Fibroblast of skin of right biceps (primary cell): ENCODE measurements at places on chromosomes 2 and 18.

GRCh38 chr2:72399879-72400278 lies 252.2 kb upstream of the CYP26B1 start:
- no peak for DNase-seq

DNA sequence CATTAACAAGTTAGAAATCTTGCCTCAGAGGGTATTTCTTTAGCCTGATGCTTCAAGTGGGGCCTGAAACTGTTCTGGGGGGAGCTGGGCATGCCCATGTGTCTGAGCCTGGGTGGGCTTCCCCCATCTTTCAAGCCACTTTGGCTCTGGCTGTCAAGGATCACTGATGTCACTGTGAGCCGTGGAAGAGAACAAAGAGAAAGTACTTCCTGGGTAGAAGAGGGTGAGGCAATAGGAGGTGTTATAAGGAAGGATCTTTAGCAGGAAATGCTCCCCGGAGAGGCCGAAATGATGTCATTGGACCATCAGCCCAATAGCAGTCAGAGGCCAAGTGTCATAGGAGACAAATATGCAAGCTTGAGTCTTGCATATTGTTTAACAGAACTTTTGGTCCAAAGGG lies 228.4 kb upstream of the MEX3C start:
- DNase-seq: no peak

DNA sequence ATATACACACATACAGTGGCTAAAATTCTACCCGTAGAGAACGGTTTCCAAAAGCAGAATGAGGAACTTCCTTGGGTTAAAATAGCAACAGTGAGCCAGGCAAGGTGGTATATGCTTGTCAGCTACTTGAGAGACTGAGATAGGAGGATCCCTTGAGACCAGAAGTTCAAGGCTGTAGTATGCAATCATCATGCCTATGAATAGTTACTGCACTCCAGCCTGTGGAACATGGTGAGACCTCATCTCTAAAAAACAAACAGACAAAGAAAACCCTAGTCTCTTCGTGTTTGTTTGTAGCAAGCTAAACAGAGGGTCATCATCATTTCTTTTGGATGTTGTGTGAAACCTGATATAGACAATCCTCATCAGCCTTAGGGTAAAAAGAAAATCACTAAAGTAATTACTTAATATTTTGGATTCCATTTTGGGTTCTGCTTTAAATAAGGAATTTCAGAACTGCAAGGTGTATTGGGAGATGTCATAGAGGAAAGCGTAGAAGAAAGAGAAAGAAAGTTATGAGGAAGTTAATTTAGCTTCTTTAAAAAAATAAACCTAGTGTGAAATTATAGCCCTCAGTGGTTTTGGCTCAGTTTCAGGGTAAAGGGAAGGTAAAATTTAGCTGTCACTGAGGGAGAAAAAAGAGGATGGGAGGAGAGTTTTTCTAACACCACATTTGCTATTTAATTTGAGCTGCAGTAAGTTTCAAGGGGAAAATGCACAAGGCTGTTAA lies 46.5 kb downstream of the PLEK start:
- no peak for DNase-seq

GRCh38 chr2:54510916-54511315 lies 54.8 kb downstream of the SPTBN1 start:
- DNase-seq: peak; percentile 47

DNA sequence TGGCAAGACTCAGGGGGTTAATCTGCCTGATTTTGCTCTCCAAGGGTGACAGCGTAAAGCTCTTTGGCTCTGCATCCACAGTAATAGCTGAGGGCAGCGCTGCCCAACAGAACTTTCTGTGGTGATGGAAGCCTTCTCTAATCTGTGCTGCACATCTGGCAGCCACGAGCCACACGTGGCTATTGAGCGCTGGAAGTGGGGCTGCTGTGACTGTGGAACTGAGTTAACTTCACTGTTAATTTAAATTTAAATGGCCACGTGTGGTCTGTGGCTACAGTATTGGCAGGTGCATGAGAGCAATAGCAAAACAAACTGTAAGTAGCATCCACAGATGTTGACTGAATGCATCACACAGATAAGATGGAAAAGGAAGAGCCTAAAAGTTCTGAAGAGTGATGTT lies 47.3 kb upstream of the TMEM200C start:
- no peak for DNase-seq

- DNase-seq: peak; percentile 95
Observed at GRCh38 chr2:12787891-12788801, 71.4 kb downstream of the TRIB2 start.

DNA sequence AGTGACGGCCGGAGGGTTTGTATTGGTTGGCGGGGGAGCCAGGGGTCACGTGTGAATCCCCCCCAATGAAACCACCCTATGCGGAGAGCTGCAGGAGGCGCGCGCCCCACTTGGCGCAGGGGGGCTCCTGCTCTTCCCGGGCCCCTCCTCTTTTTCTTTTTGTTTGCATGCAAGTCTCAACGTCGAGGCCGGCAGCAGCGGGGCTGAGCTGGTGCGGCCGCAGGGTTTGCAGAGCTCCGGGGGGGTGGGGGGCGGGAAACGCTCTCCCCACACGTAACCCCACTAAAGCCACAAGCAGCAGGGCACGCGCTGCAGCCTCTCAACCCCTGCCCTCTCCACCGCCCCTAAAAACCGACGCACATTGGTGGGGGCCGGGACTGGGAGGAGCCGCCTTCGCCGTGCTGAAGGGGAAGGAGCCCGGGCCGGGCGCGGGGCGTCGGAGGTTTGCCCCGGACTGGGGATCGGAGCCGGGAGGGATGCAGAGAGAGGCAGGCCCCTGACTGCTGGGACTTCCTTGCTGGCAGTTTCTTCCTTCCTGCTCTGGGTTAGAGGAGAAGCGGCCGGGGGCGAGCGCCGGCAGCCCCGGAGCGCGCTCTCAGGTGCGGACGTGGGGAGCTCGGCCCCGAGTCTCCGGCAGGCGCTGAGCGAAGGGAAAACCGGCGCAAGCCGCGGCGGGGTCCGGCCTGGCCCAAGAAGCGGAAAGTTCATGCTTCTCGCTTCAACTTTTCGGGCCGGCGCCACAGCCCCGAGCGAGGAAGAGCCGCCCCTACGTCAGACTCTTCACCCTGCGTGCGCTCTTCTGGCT lies 864 bp downstream of the LBH start:
- peak; percentile 71 for DNase-seq

- DNase-seq: peak; percentile 3
Observed at GRCh38 chr2:236452238-236452637, 117.4 kb upstream of the ACKR3 start.

DNA sequence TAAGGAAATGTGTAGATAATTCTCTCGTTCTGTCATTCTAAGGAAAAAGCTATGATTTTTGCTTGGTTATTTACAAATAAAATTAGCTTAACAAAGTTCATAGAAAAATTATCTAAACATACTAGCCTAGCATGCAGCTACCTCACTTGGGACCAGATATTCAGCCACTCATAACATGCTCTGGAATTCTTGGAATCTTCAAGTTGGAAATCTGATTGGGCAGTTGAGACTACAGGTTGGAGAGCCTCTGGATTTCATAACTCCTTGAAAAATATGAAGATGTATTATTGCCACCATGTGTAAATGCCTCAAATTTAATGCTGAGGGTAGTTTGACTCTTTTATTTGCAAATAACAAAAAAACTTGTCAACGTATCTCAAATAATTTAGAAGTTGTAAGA lies 132.2 kb upstream of the GULP1 start:
- DNase-seq: peak; percentile 12

DNA sequence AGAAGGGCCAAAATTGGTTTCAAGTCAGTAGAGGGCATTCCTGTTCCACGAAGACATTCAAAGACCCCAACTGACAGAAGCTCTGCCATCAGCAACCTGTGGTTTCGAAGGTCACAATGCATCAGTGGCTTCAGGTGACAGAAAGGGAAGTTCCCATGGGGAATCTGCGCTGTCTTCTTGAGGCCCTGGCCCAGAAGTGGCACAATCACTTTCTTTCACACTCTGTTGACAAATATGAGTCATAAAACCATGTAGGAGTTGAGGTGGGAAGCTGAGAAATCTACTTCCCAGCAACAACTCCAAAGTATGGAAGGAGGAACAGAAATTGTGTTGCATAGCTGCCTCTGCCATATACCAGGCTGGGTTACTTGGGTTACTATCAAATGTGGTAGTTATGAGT lies 621.1 kb upstream of the FANCL start:
- no peak for DNase-seq

GRCh38 chr18:34880882-34881834 lies 160.1 kb upstream of the MAPRE2 start:
- DNase-seq: peak; percentile 17

GRCh38 chr18:8051453-8051852 lies 484.3 kb downstream of the PTPRM start:
- peak; percentile 51 for DNase-seq

- DNase-seq: no peak
Observed at GRCh38 chr18:54043484-54044251, 180.8 kb downstream of the MBD2 start.

GRCh38 chr18:36308711-36309435 lies 11.4 kb downstream of the FHOD3 start:
- DNase-seq: no peak

DNA sequence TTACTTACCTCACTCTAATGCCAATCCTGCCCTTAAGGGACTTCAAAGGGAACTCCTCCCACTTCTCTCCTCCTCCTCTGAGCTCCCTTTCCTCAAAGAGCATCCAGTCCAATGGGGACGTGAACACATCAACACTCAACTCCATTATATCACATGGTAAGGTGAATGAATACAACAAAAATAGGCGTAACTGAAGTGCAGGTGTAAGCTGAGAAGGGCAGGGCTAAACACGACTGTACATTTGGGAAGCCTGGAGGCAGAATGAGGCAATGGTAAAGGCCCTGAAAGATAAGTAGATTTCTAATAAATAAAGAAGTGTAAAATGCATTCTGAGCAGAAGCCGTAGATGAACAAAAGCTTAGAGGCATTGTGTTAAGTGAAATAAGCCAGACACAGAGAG lies 226.1 kb upstream of the TRIB2 start:
- no peak for DNase-seq

- DNase-seq: peak; percentile 78
Observed at GRCh38 chr2:196967116-196967515, 40.6 kb upstream of the PGAP1 start.

GRCh38 chr2:3785220-3785889 lies 82.0 kb downstream of the DCDC2C start:
- peak; percentile 92 for DNase-seq

- DNase-seq: no peak
Observed at GRCh38 chr2:46132996-46133395, 164.2 kb upstream of the EPAS1 start.

GRCh38 chr2:31227711-31228125 lies 6.2 kb upstream of the EHD3 start:
- DNase-seq: no peak

DNA sequence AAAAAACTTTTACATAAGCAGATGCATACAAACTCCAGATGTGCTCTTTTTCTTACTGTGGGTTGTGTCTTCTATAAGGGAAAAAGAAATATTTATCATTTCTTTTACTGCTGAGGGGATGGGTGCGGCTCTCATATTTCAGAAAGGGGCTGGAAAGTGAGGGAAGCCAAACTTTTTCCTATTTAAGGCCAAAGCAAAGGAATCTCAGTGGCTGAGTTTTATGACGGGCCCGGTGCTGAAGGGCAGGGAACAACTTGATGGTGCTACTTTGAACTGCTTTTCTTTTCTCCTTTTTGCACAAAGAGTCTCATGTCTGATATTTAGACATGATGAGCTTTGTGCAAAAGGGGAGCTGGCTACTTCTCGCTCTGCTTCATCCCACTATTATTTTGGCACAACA lies at the start of gene COL3A1:
Gene COL3A1, plus strand, starts transcription at position 210 of the 400 bp plus-strand sequence. Its CDS starts 117 bp downstream, at position 327.
- DNase-seq: peak; percentile 89

GRCh38 chr2:152466980-152467676 lies 132.2 kb downstream of the FMNL2 start:
- DNase-seq: peak; percentile 37

- DNase-seq: peak; percentile 87
Observed at GRCh38 chr2:15359716-15360531, 201.2 kb downstream of the NBAS start.

GRCh38 chr2:181754105-181754504 lies 73.8 kb upstream of the NEUROD1 start:
- DNase-seq: no peak

DNA sequence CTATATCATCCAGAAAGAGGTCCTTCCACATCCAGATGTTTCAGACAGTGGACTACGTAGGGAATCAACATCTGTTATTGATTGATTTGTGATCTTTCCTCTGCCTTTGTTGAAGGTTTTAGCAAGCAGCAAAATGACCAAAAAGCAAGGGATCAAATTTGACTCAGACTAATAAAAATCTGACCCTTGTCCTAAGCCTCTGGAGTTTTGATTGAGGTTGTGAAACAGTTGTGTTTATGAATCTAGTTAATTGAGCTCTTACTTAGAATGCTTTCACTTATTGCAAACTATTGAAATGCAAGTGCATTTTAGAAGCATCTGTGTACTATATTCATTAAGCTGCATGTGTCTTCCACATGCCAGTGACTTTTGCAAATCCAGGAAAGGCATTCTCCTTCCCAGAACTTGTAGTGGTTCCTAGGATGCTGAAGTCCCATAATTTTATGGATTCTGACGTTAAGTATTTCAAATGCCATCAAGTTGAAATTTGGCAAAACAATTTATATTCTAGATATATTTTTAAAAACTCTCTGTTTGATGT lies 116.0 kb downstream of the MTX2 start:
- no peak for DNase-seq

GRCh38 chr2:215503381-215503780 lies 67.5 kb upstream of the FN1 start:
- no peak for DNase-seq

- no peak for DNase-seq
Observed at GRCh38 chr2:127161176-127162136, 54.5 kb upstream of the BIN1 start.

GRCh38 chr2:86396291-86396785 lies 44.8 kb upstream of the KDM3A start:
- DNase-seq: no peak

GRCh38 chr2:48568547-48568946 lies 38.6 kb downstream of the STON1 start:
- no peak for DNase-seq

DNA sequence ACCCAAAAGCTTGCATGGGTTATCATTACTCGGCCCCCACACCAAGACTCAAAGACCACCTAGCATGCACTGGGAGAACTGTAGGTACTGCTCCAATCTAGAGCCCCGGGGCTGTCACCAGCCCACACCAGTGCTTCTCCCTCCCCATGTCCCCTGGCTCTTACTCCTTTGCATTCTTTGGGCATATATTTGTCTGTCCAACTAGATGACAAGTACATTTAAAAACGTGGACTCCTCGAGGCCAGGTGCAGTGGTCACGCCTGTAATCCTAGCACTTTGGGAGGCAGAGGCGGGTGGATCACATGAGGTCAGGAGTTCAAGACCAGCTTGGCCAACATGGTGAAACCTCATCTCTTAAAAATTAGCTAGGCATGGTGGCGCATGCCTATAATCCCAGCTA lies 7.8 kb downstream of the AFG3L2 start:
- no peak for DNase-seq

GRCh38 chr2:240350696-240351087 lies 84.8 kb upstream of the GPC1 start:
- no peak for DNase-seq
